ENCODE measurements at places on chromosomes 7 and 10.

DNA sequence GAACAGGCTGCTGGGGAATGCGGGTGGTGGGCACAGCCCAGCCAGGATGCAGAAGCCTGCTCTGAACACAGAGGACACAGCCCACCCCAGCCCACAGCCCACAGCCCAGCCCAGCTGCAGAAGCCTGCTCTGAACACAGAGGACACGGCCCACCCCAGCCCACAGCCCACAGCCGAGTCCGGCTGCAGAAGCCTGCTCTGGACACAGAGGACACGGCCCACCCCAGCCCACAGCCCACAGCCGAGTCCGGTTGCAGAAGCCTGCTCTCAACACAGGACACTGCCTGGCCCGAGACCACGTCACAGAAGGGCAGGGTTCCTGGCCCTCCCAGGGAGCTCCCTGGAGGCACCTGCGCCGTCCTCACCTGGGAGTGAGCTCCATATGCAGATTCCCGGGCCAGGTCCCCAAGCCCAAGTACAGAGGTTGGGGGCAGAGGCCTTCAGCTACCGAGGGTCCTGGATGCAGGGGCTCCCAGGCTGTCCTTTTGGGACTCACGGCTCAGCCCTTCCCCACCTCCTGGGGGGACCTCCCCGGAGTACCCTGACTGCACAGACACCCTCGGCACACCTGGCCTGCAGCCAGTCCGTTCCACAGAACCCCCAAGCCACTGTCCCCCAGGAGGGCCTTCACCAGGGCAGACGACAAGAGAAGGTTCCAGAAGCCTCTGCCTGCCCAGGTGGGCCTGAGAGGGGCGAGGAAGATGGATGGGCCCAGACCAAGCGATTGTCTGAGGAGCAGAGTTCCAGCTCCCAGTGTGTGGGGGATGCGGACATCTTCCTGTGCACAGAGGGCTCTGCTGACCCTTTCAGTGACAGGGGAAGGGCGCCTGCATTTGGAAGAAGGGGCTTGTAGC lies 23.7 kb upstream of the FOXL3 start:
- no peak for DNase-seq

DNA sequence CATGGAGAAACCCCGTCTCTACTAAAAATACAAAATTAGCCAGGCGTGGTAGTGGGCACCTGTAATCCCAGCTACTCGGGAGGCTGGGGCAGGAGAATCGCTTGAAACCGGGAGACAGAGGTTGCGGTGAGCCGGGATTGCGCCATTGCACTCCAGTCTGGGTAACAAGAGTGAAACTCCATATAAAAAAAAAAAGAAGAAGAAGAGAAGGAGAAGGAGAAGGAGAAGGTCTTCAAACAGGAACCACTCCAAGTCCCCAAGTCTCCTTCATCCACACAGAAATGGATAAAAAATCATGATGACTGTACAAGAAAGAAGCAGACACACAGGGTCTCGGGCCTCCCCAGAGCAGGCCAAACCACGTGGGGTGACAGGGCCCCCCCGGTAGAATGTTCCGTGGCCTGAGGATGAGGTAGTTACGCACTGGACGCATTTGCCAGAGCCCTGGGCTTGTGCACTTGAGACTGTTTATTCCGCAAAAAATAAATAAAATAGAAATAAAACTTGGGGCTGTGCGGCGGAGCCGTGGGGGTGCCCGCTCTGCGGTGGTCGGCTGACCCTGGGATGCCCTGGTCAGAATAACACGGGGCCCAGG lies 15.8 kb downstream of the VENTX start:
- no peak for DNase-seq

DNA sequence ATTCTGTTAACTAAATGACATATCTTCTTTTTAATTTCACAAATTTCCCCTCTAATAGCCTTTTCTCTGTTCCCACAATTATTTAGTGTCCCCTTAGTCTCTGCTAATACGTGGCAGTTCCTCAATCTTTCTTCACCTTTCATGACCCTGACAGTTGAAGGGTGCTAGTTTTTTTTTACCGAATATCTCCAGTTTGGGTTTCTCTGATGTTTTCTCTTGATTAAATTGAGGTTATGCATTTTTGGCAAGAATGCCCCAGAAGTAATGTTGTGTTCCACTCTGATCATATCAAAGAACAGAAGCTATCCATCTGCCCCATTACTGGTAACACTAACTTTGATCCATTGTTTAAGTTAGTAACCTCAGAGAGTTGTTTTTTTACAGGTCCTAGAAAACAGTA lies 133.6 kb upstream of the ASAH2 start:
- DNase-seq, result no peak

DNA sequence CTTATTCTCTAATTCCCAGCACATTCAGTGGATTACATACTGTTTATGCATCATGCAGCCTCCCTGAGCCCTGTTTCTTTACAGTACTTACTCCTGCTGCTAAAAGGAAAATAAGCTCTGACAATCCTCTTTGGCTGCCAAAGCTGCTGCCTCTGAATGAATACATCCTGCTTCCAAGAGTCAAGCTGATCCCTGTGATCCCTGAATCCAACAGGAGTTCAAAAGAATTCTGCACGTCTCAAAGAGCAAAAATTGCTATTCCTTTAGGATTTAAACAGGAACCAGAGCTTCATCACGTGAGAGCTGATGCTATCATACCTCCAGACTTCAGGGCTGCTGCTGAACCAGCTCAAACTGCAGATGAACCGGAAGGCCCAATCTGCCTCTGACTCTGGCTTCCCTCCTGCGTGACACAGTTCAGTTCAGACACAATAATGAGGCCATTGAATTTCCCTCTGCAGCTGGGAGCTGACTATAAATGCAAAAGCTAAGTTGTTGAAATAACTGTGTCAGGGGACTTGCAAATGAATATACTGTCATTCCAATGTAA lies 851.0 kb upstream of the PHF14 start:
- no peak for DNase-seq

GRCh38 chr10:60534761-60535389 lies 145.2 kb upstream of the ANK3 start:
- no peak for DNase-seq

GRCh38 chr10:97131666-97132065 lies 54.1 kb downstream of the SLIT1 start:
- DNase-seq, result no peak

DNA sequence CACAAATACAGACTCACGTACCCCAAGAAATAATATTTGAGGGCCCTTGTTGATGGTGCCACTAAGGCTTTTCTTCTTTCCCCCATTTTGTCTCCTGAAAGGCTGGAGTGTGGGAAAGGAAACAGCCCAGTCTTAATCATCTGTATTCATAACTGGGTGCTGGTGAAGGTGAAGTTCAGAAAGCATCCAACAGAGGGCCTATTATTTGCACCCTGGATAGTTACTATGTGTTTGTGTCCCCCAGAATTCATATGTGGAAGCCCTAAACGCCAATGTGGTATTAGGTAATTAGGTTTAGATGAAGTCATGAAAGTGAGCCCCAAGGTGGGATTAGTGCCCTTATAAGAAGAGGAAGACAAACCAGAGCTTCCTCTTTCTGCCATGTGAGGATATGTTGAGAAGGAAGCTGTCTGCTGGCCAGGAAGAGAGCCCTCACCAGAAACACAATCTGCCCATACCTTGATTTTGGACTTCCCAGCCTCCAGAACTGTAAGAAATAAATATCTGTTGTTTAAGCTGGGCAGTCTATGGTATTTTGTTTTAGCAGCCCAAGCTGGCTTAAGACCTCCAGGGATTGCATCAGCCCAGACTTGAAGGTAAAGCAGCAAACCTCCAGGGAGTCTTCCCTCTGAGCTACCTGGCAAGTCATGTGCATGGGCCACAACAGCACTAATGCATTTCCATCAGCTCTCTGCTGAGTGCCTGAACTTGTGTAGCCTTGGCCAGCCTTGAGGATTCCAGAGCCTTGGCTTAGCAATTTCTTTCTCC lies 90.0 kb upstream of the ADRB1 start:
- no peak for DNase-seq

DNA sequence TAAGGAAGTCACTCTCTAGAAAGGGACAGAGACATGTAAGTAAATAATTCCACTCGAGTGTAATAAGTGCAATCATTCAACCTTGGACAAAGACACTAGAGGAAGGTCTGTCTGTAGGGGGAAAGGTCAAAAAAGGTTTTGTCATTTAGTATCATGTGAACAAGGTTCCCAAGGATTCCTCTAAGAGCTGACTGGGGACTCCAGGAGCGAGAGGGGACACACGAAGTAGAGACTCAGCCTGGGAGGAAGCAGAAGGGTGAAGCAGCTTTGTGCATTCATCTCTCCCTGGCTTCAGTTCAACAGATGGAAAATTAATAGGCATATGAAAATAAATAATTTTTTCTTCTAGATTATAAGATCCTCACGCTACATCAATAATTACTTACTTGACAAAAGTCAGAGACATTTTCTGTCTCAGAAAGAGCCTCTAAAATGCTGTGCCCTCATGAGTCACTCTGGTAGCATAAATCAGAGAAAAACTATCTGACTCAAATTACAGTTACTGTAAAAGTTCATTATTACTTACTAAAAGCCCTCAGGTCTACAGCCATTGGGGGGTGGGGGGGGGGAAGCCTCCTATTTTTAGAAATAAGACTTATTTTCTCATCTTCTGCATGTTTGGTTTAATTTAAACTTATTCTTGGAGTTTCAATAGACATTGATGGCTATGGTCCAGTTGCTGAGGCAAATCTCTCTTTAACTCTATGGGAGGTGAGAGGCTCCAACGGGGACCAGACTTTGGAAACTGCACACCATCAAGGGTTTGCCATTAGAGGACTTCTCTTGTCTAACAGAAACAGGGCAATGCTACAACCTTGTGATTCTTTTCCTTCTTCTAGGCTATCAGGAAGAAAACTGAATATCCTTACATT lies 275.1 kb upstream of the KLF14 start:
- no peak for DNase-seq

GRCh38 chr7:117375380-117375779 lies 51.9 kb downstream of the ASZ1 start:
- DNase-seq, result no peak

DNA sequence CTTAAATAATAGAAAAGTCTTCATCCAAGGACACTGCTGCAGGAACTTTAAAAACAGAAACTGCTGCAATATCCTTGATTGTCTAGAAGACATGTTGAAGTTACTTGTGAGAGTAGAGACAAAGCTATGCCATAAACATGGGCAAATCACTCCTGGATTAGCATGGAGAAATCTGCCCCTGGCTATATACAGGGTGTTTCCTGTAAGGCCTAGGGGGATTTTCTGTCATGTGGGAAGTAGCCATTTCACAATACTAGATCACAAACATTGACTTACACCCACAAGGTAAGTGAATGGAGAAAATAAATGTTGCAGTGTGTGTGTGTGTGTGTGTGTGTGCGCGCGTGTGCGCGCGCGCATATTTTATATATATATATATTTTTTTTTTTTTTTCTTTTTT lies 35.2 kb upstream of the PDK4 start:
- no peak for DNase-seq

- DNase-seq, result no peak
These were observed 145.7 kb upstream of the RHEB start for GRCh38 chr7:151665368-151665767.

DNA sequence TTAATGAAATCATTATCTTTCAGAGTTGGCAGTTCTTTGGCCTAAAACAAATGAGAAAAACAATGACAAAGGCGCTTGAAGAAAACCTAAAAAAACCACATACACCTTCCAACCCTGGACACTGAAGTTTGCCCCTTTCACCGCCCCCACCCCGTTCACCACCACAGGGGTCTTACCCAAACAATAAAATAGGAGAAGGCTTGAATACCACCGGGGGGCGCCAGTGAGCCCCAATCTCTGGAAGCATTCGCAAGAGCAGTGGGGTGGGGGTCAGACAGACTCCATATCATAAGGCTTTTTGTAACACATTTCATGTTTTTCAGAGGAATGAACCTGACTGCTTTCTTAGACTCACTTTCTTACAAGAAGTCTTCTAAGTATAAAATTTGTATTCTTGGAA lies 163.6 kb downstream of the PIP4K2A start:
- DNase-seq, result peak; percentile 64

- DNase-seq, result no peak
These were observed 112.7 kb downstream of the ACTR3B start for GRCh38 chr7:152872061-152872744.

GRCh38 chr7:106371629-106372028 lies 86.8 kb upstream of the NAMPT start:
- no peak for DNase-seq

GRCh38 chr7:6012355-6013104 lies 3.5 kb downstream of the AIMP2 start:
- DNase-seq, result no peak

DNA sequence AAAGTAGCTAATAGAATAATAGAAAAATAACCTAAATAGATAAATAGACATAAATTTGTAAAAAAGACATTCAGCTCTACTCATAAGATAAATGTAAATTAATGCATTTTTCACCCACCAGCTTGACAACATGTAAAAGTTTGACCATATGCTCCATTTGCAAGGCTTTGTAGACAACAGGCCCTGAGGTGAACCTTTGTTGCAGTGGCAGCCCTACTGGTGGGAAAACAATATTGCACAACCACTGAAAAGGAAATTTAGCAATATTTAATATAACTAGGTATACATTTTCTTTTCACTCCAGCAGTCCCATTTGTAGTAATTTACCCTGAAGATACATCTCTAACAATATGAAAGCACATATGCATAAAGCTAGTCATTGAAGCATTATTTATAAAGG lies 39.0 kb upstream of the ADRA2A start:
- DNase-seq, result no peak

GRCh38 chr7:80439894-80440821 lies 71.7 kb downstream of the GNAT3 start:
- DNase-seq, result no peak

DNA sequence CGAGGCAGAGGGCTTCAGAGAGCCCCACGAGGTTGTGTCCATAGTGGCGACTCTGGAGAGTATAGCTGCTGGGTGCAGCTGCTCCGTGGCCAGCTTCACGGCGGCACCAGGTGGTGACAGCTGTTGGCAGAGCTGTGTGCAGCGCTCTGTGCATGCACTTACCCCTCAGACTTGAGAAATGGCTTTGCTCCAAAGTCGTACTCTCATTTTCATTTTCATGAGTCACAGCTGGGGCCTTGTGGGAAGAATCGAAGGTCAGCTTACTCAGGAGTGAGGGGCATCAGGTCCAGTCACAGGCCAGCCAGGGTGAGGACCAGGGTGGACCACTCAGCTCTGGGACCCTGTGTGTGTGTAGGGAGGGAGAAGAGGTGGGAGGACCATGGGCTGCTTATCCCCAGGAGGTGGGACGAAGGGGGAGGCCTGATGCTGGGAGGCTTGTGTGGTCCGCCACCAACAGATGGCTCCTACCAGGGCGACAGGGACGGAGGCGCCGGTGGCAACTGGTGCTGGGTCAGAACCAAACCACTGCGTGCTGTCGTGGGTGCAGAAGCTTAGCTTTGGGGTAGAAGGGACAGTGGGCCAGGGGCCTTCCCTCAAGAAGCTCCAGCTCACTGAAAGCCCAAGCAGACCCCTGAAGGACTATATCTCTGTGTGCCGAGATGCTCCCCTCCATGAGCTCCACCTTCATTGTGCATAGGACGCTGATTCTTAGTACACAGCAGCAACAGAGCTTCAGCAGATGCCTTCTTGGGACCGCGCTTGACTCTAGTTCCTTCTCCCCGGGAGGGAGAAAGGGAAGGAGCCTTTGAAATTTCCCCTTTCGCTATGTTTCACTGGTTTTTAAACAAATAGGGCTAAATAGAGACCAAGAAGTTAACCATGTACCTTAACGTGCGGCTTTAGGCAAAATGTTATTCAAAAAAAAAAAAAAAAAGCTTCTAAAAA lies 225.0 kb downstream of the CELF2 start:
- peak; percentile 22 for DNase-seq

GRCh38 chr7:71988201-71988600 lies 423.9 kb downstream of the CALN1 start:
- DNase-seq, result no peak

GRCh38 chr7:40780460-40780859 lies 645.7 kb downstream of the SUGCT start:
- DNase-seq, result no peak

All from memory B cell (primary cell).